NCI-H2081 treated with DMSO at 0.1 percent for 48 hours (cell line): ENCODE measurements at places on chromosomes 12 and 14.
A peak's percentile ranks its signal among the peaks of the same experiment; 100 is the strongest.

- DNase-seq, result no peak
These were observed 12.6 kb downstream of the SNAPC1 start for GRCh38 chr14:61774861-61775260.

- DNase-seq, result no peak
These were observed 14.6 kb upstream of the PNMA1 start for GRCh38 chr14:73728717-73729330.

DNA sequence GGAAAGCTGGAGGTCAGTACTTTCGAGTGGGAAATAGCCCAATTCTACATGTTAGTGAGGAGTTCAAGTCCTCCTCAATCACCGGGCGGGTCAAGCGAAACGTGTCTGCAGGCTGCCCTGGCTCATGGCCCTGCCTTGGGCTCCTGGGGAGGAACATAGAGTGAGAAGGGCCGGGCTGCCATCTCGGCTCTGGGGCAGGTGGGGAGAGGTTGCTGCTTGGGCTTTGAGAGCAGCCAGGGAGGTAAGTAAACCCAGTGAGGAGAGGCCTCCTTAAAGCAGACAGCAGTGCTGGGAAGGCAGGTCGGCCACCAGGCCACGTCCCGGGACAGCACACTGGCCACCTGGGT is 32.0 kb upstream of the UBC start:
- DNase-seq, result no peak

DNA sequence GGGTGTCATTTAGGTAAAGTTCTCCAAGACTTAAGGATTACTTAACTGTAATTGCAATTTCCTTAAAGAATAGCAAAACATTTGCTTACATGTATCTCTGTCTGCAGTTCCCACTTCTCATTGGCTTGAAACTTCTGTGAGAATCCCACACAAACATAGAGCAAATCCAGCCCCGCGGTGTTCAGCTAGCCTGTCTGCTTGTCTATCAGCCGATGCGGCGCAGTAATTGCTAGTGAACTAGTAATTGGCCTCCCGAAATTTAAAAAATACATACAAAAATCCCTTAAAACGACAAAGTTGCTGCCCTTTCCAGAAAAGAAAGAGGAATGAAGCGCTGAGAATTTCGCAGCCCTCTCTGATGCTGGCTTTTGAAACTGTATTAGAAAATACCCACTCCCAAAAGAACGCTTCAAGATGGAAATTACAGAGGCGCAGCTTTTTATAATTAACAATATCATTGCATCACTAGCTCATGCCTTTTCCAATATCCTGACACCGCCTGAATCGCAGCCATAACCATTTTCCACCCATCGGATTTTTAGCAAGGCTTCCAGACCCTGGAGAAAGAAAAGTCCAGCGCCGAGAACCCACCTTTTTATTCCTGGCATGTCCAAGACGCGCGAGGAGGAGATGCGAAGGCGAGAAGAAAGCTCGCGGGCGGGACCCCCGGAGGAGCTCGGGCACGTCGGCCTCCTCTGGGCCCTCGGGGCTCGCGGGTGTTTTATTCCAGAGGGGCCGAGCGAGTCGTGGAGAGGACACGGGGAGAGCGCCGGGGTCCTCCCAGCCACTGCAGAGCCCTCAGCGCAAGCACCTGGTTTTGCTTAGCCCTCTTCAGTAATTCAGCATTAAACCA is 646 bp downstream of the FBLN5 start:
- DNase-seq, result no peak

- DNase-seq, result no peak
These were observed 298.1 kb upstream of the RTL1 start for GRCh38 chr14:101201535-101202151.

DNA sequence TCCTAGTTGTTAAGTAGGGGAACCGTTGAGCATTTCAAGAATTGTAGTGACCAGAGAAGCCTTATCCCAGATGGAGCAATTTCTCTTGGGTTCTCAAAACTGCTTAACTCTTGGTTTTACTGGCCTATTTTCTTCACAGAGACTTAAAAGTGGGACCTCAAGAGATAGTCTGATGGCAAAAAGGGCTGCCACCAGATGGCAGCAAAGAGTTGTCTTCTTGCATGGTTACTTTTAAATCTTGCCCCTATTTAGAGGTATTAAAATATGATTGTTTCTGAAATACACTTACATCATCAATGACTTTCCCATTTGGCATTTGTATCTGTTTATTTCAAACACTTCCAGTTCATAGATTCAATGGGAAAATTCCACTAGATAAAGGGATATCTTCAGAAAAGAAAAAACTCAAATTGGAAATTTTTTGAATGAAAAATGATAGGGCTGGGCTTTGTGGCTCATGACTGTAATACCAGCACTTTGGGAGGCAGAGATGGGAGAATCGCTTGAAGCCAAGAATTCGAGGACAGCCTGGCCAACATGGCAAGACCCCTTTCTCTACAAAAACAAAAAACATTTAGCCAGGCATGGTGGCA is 69.9 kb upstream of the CNTN1 start:
- peak; percentile 20 for DNase-seq

DNA sequence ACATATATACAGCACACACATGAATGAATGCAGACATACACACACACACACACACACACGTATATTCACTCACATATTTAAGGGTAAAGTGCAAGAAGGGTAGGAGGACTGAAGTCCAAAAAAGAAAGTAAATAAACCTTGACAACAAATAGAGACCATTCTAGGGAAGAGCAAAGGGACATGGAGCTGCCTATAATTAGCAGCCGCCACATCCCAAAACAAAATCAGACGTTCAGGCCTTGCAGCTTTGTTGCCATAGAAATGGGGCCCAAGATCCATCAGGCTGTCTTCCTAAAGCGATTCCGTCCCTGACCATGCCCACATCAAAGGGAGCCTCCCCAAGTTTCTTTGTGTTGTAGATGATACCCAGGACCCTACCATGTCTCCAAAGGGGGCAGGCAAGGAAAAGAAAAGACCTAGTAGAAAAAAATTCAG is 703.5 kb upstream of the TBX3 start:
- DNase-seq, result no peak

- DNase-seq, result no peak
These were observed 181.4 kb downstream of the EFCAB11 start for GRCh38 chr14:89773151-89773550.

DNA sequence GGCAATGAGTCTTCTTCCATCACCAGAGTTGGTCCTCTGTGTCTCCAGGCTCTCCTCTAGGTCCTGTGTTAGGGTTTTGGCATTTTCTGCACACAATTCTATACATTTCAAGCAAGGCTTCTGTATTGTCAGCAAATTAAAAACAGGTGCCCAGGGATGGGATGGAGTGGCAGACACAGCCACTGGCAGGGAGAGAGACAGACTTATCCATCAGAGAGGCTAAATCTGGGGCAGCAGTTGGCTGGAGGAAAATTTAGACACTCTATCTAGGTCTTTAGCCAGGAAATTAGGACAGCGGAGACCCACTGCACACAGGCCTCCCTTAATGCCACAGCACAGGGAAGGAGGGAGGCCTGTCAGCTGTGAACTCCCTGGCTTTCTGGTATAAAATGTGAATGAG is 20.2 kb downstream of the PLEKHD1 start:
- DNase-seq, result no peak

- no peak for DNase-seq
These were observed 1.7 kb downstream of the RALGAPA1 start for GRCh38 chr14:35807131-35807961.

DNA sequence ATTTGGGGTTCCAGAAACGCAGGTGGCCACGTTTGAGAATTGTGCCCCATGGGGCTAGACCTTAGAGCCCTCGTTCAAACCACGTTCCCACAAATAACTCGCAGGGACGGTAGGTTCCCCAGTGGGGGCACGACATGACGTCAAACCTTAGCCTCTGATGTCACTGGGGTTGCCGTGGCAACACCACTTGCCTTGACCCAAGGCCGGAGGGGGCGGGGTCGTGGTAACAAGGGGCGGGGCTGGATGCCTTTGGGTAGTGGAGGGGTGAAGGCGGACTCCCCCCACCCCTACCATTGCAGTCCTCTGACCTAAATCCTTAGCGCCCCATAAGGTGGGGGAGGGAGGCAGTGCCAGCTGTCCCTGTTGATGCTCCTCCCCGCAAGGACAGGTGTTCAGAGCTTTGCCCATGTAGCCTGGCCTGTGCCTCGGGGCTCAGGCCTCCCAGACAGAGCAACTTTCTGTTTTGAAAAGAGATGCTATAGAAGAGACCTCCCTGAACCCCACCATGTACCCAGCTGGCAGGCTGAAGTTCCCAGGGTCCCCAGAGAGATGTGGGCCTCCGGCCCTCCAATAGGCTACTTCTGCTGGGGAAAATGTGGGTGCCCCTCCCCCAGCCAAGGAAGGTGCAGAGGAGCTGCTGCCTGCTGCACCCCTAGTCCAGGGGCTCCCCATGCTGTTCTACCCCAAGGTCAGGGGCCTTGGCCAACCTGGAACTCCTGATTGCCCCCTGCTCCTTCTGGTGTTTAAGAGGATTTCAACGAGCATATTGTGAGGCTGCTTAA is 1.9 kb downstream of the FAM222A start:
- DNase-seq, result no peak

GRCh38 chr12:130685250-130685787 is 30.8 kb downstream of the RIMBP2 start:
- no peak for DNase-seq

GRCh38 chr14:68741477-68741791 is 51.4 kb downstream of the ZFP36L1 start:
- DNase-seq, result no peak

DNA sequence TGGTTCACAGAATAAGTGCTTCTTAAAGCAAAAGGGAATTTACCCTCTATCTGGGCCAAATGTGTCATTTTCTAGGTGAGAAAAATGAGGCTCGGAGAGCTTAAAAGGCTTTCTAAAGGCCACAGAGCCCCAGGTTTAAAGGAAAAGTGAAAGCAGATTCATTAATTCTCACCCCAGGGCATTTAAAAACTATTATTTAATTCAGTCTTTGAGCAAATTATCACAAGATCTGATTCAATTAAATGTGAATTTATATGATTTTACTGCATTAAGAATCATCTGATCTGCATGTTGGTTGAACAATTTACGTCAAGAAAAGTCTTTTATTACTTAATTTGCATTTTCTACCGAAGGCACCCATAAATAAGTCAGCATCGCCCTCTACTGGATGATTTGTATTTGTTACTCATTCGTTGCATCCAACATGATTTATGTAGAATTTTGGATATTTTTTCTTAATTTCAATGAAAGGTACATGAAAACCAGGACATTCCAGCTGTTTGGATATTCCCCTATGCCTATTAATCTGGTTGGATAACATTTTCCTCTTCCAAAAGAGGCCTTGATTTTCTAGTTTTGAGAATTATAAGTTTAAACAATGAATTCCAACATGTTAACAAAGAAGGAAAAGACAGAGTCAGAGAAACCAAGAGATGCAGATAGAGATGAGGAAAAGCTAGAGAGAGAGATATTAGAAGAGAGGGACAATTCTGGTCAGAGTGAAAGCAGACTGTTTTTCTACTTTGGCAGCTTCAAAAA is 19.1 kb upstream of the DHRS7 start:
- DNase-seq, result peak; percentile 46

- no peak for DNase-seq
These were observed 34.3 kb downstream of the SERPINA3 start for GRCh38 chr14:94646481-94646880.

DNA sequence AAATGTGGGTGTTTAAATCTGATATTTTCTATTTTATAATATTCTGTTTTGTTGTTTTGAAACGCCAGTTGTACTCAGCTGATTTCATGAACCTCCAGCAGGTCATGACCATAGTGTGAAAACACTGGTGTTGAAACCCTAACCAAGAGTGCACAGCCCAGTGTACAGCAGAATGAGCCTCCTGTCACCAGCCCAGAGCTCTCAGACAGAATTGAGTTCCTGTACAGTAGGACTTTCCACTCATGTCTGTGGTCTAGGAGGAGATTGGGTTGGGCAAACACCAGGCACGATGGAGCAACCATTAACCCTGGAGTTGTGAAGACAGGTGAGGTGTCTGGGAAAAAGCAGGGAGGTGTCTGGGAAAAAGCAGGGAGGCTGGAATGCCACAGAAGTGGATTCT is 908.8 kb downstream of the VRK1 start:
- DNase-seq, result no peak

DNA sequence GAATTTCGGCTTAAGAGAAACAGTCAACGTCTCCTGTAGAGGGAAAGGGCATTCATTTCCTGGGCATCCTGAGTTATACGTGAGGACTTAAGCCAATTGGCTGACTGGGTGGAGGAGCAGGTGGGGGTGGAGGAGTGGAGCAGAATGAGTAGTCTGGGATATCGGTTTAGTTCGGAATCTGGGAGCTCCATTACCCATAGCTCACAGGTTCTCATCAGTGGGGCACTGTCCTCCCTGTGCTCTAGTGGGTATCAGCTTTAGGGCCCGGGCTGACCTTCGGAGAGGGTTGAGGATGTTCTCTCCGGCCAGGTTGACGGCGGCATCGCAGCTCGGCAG is 704 bp downstream of the SDR39U1 start:
- DNase-seq, result no peak

- DNase-seq, result no peak
These were observed at the start of gene C3AR1 for GRCh38 chr12:8065991-8066594. C3AR1 (minus strand) TSS chr12:8066359; CDS start chr12:8060185, 6,174 bp downstream.

- no peak for DNase-seq
These were observed 10.9 kb upstream of the TAC3 start for GRCh38 chr12:57027011-57027804.

DNA sequence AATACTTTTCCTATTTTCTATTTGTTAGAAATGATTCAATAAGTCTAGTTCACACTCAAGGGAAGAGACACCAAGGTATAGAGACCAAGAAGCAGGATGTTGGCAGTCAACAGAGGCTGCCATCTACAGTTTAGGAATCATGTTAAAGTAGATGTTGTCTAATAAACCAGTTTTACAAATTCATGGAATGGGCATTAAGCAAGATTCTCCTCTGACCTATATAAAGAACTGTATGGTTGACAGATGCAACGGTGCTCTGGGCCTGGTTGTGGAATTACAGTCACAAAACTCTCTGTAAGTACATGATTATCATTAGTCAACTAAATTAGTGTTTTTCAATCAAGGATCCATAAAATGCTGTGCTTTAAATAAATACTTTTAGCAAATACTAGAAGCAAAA is 475.1 kb downstream of the NAV3 start:
- no peak for DNase-seq

GRCh38 chr14:39350866-39351265 is 81.4 kb downstream of the FBXO33 start:
- DNase-seq, result no peak

- DNase-seq, result no peak
These were observed 111.7 kb downstream of the EFCAB11 start for GRCh38 chr14:89842837-89843236.

DNA sequence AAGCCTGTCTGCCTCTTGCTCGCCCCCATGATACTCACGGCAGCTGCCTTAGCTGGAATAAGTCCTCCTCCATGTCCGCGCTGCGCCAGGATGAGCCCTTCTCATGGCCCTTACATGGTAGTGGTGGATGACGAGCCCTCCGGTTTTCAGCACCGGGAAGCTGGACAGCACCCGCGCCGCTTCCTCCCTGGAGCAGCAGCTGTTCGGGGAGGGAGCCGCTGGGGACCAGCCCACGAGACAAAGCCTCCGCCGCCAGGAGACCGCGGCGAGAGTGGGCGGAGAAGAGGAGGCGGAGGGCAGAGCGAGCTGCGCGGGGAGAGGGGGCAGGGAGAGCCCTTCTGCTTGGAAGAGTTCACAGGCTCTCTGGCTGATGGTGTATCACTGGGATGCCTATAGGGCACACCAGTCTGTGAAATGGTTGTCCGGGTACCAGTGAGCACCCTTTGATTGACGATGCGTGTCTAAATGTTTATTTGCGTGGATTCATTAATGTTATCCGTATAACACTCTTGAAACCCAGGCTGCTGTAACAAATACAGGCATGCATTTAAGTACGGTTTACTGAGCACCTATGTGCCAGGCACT is at the start of gene SVOP:
SVOP (minus strand) TSS at position 273 of the 585 bp plus-strand sequence; CDS start at position 73, 200 bp downstream.
- DNase-seq, result peak; percentile 29

- DNase-seq, result no peak
These were observed 56.3 kb downstream of the SETD3 start for GRCh38 chr14:99424306-99424877.
